ENCODE measurements at places on chromosomes 3 and 15. TPM values are rescaled to one million over a fixed set of nuclear protein-coding genes. Genes with fewer than 3 reads are reported as not detected.

DNA sequence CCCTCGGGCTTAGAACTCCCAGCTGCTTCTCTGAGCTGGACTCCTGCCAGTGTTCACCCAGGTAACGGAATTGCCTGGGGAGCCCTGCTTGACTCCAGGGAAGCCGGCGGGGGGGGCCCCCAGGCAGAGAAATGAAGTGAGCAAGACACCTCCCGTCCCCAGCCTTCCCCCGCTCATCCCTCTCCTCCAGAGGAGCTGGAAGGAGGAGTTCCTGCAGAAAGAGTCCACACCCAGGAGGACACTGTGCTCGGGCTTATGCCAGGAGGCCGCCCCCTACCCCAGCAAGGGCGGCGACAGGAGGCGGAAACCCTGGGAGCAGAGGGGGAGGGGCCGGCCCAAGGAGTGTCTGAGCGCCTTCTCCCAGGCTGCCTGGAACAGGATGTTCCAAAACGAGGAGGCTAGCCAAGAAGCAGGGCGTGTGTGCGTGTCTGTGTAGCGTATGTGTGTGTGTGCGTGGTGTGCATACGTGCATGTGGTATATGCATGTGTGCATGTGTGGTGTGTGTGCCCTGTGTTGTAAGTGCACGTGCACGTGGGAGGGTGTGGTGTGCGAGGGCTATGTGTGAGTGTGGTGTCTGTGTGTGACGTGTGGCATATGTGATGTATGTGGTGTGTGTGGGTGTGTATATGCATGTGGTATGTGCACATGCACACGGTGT lies 511.3 kb downstream of the SHQ1 start:
- no peak for DNase-seq

CASR gene
- 26.9 TPM for polyA plus RNA-seq

DNA sequence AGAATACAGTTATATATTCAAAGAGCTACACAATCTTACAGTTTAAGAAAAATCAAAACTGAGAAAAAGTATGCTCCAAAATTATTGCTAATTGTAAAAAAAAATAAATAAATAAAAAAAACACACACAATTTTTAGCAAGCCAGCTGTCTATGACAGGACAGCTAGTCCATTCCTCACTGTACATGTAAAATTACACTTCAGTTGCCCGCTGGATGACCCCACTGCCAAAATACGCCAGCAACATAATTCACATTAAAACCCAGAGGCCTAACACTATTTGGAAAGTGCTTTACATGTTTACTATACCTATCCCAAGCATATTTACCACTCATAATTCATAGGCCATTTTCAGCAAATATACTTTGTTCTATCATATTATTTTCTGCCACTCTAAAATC lies 5.8 kb downstream of the MYO9A start:
- DNase-seq, result no peak

- DNase-seq, result no peak
Observed at GRCh38 chr3:197030379-197031314, 1.0 kb upstream of the MELTF start.

DNA sequence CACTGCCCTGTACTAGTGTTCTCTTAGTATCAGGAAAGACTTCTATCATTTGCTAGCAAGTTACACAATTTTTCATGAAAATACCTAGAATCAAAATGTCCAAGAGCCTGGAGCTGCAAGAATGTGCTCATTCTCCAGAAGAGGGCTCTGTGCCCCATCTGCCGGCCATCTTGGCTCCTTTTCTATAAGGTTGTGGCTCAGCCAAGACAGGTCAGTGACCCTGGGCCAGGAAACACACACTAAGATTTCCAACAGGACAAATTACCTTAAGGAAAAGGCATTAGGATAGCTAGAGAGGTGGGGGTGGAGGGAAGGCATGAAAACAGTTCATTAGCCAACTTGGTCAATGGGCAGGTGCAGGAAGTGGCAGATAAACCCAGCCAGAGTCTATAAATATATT lies 20.7 kb downstream of the TIMP4 start:
- DNase-seq, result no peak

- no peak for DNase-seq
Observed at GRCh38 chr3:77191014-77191413, 151.1 kb downstream of the ROBO2 start.

ACKR4 gene
- polyA plus RNA-seq, result 1.7 TPM

TNNC1 gene
- 7.5 TPM for polyA plus RNA-seq

- no peak for DNase-seq
Observed at GRCh38 chr15:27770086-27770607, 329.0 kb downstream of the OCA2 start.

CPN2 gene
- 0.49 TPM for polyA plus RNA-seq
